Activated naive CD4-positive, alpha-beta T cell treated with anti-CD3 and anti-CD28 coated beads, Interleukin-2, amount 50 U/mL, for 72 hours (primary cell): ENCODE measurements at places on chromosomes 12 and 14.

DNA sequence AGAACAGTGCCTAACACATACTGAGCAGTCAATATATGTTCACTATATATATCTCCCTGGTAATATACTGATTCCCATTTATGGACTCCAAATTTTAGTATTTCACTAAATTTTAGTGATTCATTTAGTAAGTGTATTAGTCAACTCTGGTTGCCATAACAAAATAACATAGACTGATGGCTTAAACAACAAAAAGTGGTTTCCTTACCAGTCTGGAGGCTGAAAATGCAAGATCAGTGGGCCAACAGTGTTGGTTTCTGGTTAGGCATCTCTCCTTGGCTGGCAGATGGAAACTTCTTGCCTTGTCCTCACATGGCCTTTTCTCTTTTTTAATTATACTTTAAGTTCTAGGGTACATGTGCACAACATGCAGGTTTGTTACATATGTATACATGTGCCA is 28.7 kb downstream of the SIX6 start:
- DNase-seq: no peak

GRCh38 chr12:2462087-2462486 is 332.7 kb upstream of the FKBP4 start:
- no peak for DNase-seq

- no peak for DNase-seq
Measured at GRCh38 chr14:68950111-68950510, 29.0 kb downstream of the ACTN1 start.

GRCh38 chr12:14256555-14257169 is 108.8 kb upstream of the ATF7IP start:
- DNase-seq: peak; percentile 64
